ENCODE measurements at places on chromosomes 11 and 22.

DNA sequence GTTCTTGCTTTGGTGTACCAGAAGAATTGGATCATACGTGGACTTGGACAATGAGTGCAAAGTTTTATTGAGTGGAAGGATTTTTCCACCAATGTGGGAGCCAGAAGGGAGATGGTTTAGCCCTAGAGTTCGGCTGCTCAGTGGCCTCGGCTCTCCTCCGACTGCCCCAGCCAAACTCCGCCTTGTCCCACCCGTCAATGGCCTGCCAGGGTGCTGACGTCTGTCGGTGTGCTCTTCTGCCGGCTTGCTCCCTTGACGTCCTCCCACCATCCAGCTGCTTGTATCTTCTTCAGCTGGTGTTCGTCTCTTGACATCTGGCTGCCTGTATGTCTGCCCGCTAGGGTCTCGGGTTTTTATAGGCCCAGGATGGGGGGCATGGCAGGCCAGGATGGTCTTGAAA lies 154.8 kb downstream of the APOL5 start:
- no peak for DNase-seq

DNA sequence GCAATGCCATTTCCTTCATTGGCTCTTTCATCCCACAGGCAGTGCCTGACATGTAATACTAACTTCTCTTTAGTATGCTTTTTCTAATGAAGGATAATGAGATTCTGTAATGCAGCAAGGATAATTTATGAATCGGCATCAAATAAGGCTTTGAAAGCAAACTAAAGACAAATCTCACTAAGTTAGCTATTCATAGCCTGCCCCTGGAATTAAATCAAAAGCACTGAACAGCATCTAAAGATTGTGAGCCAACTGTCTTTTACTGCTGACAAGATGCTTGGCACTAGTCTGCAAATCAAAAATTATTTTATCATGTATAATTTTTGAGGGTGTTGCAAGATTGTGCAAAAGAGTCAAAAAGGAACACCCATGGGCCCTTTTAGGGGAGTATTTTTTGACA lies 265.0 kb downstream of the CASP12 start:
- no peak for DNase-seq

GRCh38 chr22:23248583-23248982 lies 68.3 kb downstream of the BCR start:
- no peak for DNase-seq

DNA sequence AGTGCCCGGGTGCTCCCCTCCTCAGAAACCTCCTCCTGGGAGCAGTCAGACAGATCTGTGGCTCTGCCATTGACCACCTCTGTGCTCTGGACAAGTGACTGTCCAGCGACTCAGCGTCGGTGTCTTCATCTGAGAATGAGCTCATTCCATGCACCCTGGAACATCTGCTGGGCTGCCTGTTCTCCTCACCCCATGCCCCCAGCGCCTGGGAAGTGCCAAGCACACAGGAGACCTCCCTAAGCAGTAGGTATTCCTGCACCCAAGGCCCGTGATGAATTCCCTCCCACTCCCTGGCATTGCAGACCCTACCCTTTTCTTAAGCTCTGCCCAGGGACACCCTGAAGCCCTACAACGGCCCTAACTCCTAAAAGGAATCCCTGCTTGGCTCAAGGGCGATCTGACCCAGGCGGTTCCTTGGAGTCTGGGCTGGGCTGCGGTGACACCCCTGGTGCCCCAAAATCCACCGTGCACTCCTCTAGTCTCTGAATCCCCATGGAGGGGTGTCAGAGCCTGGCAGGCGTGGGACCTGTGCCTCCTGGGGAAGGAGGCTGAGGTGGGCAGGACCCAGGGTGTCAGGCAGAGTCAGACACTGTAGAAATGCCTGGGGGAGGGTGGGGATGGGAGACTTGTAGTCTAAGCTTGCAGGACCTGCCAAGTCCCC lies 92.0 kb downstream of the CEP164 start:
- no peak for DNase-seq

DNA sequence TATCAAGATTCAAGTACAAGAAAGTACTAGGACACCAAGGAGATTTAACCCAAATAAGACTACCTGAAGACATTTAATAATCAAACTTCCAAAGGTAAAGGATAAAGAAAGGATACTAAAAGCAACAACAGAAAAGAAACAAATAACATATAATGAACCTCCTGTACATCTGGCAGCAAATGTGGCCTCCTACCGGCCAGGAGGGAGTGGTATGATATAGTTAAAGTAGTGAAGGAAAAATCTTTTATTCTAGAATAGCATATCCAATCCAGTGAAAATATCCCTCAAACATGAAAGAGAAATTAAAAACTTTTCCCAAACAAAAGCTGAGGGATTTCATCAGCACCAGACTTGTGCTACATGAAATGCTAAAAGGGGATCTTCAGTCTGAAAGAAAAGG lies 104.7 kb upstream of the GUCY1A2 start:
- no peak for DNase-seq

GRCh38 chr22:37162221-37163095 lies 12.7 kb upstream of the IL2RB start:
- no peak for DNase-seq
